Right renal pelvis (tissue), 4 donors: ENCODE measurements at places on chromosomes 7 and 10. TPM values are rescaled to one million over a fixed set of nuclear protein-coding genes. Genes with fewer than 3 reads are reported as not detected.

DNA sequence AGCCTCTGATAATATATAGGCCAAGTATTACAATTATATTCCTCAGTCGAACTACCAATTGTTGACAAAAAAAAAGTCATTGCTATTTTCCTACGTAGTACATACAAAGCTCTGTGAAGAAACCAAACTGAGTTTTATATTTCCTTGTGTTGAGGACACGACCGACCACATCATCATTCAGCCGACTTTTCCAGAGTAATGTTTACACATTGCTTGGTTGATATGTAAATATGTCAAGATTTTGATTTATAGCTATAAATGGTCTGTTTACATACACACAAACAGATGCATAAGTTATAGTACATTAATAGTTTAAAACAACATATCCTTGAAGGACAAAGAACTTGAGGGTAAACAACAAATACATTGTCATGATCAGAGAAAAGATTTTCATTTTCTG lies 121.5 kb downstream of the CRPPA start:
- DNase-seq: no peak

Gene MOGAT3
- polyA plus RNA-seq: 1.1 TPM

GRCh38 chr7:50857804-50858489 lies 75.3 kb upstream of the GRB10 start:
- no peak for DNase-seq

DNA sequence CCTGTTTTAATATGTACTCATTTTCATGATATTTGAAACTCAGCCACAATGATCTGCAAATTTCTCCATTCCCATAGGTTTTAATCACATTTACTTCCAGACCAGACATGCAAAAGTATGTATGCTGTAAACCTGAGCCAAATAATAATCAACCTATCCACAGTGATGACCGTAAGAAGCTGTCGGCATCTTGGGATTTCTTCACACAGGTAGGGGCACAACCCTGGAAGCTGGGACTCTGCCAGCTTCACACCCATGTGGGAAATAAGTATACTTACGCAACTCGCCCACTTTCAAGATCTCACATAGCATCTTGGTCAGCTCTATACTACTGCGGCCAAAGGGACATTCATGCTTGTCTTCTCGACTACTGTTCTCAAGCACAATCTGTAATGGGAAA lies 352.3 kb downstream of the ELMO1 start:
- no peak for DNase-seq

Gene SPDYE6
- 1.2 TPM for polyA plus RNA-seq

GRCh38 chr10:80144067-80144695 lies 11.7 kb downstream of the PLAC9 start:
- DNase-seq: no peak
